ENCODE measurements at places on chromosomes 12 and 14. TPM values are rescaled to one million over a fixed set of nuclear protein-coding genes. Genes with fewer than 3 reads are reported as not detected.

NRXN3 gene
- polyA plus RNA-seq: 0.96 TPM

DNA sequence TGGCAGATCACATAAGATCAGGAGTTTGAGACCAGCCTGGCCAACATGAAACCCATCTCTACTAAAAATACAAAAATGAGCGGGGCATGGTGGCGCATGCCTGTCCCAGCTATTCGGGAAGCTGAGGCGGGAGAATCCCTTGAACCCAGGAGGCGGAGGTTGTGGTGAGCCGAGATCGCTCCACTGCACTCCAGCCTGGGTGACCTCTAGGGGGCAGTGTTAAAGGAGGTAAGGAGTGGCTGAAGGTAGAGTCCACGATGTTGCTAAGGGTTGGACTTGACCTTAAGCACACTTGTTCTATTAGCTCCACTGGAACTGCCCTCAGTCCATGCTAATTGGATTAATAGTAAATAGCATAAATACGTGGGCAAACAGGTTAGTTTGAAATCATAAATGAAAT, 62.4 kb upstream of the PSMC1 start:
- no peak for DNase-seq

- no peak for DNase-seq
Observed at GRCh38 chr12:56661560-56661959, 15.8 kb upstream of the ATP5F1B start.

DNA sequence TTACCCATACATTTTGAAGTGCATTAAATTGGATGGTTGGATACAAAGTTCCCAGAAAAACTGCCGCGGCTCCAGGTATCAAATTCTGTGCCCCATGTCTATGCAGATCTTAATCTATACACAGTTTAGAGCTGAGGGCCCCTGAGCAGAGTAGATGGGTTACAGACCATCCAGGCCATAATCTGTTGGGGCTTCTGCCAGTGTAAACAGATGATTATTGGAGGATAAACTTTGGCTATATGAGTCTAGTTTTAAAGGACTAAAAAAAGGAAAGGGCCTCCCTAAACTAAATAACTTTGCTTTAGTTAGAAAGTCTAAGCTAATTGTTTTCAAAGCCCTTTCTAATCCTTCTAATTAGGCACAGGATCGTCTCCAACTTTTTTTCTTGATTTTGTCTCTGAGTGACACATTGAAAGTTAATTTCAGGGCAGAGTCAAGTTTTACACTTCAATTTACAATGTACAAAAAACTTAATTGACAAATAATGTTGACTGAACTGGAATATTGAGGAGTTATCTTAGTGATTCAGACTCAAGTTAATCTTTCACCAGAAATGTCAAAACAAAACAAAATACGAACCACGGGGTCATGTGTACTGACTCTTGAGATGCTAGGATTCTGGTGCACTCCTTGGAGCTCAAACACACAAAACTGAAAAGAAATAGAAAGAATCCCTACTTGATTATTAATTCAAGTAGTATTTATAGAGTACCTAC, 133.9 kb upstream of the SCAF11 start:
- no peak for DNase-seq

DNA sequence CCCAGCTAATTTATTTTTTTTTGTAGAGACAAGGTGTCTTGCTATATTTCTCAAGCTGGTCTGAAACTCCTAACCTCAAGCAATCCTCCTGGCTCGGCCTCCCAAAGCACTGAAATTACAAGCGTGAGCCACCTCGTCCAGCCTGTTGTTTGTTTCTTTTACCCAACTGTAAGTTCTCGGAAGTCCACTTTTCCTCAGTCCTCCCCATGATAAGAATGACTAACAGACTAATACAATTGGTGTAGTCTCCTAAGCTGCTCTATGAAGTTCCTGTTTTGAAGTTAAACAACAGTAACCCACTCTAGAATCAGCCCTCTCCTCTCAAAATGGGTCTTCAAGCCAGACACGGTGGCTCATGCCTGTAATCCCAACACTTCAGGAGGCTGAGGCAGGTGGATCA, 36.5 kb downstream of the HIGD1C start:
- DNase-seq: no peak
